ENCODE measurements at places on chromosomes 1 and 21.

DNA sequence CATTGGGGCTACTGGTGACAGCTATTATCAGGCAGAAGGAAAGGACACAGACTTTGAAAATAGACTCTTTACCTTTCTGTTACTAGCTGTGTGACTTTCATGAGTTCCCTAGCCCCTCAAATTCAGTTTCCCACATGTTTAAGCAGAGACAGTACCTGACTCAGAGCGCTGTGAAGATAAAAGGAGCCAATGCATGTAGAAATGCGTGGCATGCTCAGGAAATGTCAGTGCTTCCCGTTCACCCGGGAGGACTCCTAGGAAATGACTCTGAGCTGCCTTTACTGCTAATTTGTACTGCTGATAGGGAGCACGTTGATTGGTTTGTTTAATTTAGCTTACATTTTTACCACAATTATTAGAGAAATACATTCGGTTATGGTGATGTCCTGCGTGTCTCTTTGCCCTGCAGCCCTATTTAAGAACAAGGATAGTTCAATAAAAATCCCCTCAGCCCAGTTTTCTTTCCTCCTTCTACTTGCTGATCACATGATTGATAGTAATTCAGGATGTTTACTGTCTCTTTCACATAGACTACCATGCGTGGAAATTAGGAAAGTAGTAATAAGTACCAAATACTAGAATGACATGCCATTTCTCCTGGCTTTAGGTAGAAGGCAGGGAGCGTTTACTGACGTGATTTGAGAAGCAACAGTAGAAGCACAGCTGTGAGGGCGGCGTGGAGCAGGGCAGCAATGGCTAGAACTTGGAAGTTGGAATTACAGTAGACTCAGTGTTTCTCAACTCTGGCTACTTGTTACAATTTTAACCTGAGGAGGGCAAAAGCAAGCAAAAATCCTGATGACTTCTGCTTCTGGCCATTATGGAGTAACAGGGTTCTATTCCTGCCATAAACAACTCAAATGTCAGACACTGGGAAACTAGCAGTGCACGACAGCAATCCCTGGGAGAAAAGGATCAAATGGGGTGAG is 15.9 kb downstream of the PDIK1L start:
- no peak for DNase-seq

DNA sequence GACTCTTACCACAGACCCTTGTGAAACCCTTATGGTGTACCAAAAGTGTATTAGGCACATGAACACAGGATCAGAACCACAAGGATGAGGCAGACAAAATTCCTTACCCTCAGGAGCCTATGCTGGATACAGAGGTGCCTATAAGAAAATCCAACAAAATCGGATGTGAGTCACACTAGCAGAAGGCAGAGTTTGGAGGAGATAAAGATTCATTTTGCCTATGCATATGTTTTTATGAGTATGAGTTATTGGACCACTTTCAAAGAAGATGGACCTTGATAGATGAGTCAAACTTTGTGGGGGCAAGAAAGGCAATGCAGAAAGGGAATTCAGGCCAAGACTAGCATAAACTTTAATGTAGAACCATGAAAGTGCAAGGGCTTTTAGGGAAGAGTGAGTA is 17.0 kb downstream of the CAMK1G start:
- DNase-seq = no peak

DNA sequence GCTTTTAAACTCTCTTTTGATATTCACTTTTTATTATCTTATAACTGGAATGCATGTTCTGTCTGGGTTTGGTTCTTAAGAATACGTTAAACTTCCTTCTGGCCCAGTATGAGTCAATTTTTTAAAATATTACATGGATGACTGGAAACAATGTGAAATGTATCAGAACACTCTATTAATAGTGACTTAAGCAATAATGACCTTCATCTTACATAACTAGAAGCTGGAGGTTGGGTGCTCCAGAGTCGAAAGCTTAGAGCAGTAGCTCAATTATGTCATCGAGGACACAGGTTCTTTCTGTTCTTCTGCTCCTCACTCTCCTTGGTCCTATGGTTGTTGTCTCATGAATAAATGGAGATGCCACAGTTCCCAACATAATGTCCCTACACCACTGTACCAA is 91.6 kb upstream of the FOXD3 start:
- DNase-seq = no peak

DNA sequence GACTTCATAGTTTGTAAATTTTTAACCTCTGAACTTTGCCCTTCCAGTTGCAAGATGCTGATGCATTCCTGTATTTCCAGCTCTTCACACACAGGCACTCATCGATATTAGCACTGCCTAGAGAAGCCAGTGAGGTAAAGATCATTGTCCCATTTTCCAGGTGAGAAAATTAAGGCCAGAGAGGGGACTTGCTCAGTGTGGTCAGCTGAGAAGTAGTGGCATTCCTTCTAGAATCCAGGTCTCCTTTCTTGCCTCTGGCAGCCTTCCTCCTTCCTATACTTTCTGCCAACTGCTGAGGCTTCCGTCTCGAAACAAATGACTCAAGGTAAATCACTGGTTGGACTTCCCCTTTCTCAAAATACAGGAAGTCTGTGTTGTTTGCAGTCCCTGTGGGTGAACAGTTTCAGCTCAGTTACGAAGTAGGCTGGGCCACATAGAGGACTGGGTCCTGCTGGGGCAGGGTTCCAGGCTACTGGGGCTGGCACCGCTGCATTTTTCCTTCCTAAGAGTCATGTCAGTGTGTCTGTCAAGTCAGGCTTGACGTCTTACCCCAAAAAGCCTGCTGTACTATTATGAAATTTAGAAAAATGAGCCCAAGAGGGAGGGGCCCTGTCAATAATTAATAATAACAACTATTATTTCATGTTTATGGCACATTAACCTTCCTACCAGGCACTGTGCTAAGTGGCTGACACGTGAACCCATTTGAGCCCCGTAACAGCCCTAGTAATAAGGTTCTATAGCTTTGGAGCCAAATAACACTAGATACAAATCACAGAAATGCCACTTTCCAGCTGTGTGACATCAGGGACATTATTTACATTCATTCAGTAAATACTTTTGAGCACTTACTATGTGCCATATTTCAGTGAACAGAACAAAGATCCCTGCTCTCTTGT is 16.6 kb upstream of the RNF19B start:
- DNase-seq = no peak

GRCh38 chr21:44444286-44444931 is 10.9 kb upstream of the LRRC3 start:
- no peak for DNase-seq

DNA sequence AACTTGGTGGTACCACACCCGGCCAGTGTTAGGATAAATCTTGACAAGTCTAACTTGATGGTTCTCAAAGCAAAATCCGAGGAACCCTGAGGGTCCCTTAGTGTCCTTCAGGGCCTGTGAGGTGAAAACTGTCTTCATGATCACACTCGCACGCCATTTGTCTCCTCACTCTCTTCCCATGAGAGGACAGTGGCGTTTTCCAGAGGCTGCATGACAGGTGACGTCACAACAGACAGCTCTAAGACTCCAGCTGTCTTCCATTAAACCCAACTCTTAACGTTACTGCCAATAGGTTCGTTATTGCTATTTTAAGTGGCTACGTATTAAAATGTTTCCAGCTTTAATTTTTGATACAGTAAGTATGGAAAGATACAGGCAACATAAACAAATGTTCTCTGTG is 13.8 kb downstream of the CFAP74 start:
- no peak for DNase-seq

Measured in right kidney (tissue), 9 donors.